ENCODE measurements at places on chromosomes 1 and 21.

- DNase-seq = no peak
Measured at GRCh38 chr1:22071511-22071910, 19.0 kb downstream of the CDC42 start.

DNA sequence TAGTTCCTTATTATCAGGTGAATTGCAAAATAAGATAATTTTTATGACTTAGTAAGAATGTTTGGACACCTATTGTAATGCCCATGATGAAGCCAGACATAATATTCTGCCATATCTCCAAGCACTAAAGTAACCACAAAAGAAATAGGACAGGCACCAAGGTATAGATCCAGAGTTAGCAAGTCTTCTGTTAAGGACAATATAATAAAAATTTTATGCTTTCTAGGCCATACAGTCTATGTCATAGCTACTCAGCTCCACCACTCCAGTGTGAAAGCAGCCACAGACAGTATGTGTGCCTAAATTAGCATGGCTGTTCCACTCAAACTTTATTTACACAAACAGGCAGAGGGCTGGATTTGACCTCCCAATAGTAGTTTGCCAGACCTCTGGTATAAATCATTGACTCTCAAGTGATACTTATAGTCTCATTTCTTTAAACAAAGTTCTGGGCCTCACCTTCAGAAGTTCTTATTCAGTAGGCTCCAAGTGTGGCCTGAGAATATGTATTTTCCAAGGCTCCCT lies 88.3 kb downstream of the SCMH1 start:
- no peak for DNase-seq

DNA sequence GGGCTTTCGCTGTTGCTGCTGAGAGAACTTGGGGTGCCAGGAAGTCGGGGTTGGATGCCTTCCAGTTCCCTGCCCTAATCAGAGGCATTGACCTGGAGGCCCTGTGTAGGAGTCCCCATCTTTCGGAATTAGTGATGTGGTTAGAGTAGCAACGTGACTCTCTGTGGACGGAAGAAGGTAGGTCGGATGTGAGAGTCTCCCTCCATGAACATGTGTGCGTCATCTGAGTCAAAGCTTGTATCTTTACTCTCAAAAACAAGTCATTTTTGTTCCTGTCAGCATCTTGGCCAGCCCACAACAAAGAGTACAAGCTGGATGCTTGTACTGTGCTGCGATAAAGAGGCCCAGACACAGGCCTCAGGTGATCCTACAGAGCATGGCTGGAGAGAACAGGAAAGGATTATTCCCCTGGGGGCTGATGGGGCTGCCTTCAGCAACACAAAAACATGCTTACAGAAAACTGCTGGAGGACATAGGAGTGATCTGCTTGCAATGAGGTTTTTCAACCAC lies 31.0 kb upstream of the IL10 start:
- DNase-seq = peak; percentile 96

DNA sequence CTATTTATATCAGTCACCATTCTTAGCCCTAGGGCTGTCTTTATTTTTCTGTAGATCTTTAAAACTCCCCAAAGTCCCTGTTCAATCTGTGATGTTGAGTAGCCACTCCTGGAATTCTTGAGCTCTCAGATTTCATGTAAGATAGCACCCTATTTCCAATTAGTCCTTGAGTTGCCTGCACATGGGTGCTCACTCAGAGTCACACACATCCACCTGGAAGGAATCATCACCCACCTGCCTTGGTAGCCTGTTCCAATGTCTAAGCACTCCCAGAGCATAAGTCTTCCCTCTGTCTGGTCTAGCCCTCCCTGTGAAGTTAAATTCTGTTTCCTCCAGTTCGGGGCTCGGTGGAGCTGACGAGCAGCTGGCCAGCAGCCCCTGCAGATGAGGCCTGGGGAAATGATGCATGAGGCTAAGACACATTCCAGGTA lies 14.7 kb upstream of the ATF3 start:
- DNase-seq = no peak

DNA sequence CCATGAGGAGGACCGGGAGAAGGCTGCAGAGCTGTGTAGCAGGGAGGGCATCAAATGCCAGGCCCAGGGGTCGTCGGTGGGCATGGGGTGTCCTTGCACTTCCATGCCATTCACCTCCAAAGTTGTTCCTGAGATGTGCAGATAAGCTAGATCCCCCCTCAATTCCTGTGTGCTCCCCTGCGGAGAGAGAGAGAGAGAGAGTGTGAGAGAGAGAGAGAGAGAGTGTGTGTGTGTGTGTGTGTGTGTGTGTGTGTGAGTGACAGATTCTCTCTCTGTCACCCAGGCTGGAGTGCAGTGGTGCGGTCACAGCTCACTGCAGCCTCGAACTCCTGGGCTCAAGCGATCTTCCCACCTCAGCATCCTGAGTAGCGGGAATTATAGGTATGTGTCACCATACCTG lies 16.4 kb downstream of the SPSB1 start:
- no peak for DNase-seq

- DNase-seq = no peak
Measured at GRCh38 chr1:56180520-56181190, 398.7 kb downstream of the PLPP3 start.

DNA sequence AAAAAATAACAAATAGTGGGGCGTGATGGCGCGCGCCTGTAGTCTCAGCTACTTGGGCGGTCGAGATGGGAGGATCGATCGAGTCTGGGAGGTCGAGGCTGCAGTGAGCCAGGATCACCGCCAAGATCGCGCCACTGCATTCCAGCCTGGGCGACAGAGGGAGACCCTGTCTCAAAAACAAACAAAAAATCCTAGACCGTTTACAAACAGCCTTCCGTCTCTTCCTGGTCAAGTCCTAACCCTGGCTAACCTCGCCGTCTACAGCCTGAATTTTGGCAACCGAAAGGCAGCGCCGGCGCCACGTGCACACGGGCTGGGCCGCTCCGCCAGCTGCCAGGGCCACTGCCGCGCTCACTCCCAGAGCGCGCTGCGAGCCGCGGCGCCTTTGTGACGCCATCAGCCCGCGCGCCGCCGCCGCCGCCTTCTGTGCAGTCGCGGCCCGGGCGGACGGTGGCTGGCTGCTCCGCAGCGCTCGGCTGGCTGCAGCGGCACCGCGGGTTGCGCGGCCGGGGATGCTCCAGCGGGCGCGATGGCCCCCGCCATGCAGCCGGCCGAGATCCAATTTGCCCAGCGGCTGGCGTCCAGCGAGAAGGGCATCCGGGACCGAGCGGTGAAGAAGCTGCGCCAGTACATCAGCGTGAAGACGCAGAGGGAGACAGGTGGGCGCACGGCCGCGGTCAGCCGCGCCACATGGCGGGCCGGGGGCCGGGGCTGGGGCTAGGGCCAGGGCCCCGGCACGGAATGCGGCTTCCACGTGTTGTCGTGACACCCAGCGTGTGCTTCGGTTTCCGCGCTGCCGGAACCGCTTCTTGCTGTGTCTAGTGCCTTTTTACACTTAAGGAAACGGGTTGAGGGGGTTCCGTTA lies at the start of the genes HSF2BP and RRP1B:
Gene HSF2BP (minus strand): TSS at position 353 of the 865 bp plus-strand sequence. CDS start 1,392 bp downstream, outside the sequence.
Gene RRP1B (plus strand): TSS at position 425 of the 865 bp plus-strand sequence. CDS start 105 bp downstream, at position 530.
- DNase-seq = peak; percentile 88

DNA sequence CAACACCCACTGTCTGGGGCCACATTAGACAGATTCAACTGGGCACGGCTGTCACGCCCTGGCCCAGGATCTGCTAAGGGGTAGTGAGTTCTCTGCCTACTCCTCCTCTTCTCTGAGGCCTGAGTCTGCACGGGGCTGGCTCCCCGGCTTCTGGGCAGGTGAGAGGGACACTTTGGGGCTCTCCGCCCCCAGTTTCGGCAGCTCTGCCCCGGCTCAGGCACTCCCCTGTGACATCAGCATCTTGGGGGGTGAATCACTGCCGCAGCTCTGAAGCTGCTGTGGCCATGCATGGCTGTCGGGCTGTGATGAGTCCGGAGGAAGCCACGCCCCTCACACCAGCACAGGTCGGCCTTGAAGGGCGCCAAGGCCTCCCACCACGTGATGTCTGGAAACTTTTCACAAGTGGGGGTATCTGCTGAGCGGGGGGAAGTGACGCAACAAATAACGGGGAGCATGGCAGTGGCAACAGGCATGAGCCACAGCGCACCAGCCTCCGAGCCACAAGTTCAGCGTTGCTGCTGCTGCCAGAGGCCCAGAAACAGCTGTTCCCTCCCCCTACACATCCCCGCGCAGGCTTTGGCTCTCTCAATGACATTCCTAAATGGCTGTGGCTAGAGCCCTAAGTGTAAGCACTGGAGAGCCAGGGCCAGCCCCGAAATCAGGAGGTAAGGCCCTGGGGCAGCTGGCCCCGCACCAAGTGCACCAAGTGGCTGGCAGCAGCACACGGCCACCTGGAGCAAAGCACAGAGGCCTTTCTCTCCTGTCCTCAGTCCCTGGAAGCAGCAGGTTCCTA lies 26.3 kb downstream of the ZBTB17 start:
- DNase-seq = peak; percentile 97

GRCh38 chr1:161899091-161899490 lies 124.6 kb downstream of the OLFML2B start:
- DNase-seq = no peak

DNA sequence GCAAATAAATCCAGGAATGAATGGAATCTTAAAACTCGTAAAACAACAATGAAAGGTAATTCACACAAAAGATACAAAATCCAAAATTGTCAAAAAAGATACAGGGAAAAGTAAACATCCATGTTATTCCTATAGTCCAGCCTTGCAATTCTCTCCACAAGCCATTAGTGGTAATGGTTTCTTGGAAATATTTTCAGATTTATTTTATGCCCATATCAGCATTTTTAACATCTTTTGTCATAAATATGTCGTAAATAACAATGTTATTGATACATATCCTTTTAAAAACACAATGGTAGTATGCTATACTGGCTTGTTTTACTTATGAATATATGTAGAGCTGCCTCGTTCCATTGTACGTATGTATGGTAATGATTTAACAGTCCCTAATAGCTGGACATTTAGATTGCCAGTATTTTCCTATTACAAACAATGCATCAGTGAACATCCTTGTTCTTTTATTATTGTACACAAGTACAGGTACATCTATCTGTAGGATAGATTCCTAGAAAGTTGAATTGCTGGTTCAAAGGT lies 30.6 kb downstream of the DNTTIP2 start:
- no peak for DNase-seq

DNA sequence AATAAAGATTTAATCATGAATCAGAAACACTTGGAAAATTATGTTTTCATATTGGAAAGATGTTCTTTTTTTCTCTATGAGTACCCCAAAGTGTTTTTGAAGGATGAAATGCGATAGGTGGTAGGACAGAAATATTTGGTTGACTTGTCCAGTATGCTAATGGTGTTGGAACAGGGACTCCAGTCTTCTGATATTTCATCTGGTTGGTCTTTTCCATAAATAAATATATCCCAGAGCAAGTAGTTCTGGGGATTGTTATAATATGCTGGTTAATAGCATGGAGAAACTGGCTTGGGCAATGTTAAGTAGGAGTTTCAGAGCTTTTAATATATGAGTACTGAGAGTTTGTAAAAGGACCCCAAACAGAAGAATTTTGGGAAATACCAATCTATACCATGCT lies 8.7 kb downstream of the PGM1 start:
- no peak for DNase-seq

GRCh38 chr1:244712669-244713068 lies 59.7 kb downstream of the DESI2 start:
- peak; percentile 63 for DNase-seq

DNA sequence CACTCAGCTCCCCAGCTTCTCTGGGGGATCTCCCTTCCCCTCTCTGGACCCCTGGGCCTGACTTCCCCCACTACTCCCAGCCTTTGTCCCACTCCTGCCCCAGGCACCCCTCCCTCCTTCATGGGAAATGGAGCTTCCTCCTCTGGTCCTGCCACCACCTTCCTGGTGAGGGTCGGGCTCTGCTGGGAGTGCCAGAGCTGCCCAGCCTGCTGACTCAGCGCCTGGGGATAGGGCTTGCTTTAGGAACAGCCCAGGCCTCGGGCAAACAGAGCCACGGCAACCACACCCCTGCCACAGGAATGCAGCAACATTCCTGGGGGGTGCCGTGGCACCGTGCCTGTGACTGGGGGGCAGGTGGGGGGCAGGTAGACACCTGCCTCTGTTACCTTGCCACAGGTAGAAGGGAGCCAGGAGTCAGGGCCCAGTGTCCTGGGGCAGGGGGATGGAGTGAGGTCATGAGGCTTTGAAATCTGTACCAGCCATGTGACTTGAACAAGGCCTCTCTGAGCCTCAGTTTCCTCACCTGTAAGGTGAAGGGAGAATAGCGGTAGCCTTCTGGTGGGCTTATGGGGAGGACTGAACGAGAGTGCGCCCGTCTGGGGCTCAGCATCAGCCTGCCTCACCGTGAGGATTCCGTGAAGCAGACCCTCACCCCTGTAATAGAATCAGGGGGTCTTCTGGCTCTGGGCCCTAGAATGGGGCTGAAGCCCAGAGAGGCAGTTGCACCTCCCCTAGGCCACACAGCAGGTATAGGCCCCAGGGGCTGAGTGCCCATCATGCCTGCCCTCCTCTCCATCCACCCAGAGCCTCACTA lies 17.8 kb upstream of the EPHA2 start:
- DNase-seq = no peak

GRCh38 chr1:69679965-69680364 lies 112.2 kb downstream of the LRRC7 start:
- no peak for DNase-seq

DNA sequence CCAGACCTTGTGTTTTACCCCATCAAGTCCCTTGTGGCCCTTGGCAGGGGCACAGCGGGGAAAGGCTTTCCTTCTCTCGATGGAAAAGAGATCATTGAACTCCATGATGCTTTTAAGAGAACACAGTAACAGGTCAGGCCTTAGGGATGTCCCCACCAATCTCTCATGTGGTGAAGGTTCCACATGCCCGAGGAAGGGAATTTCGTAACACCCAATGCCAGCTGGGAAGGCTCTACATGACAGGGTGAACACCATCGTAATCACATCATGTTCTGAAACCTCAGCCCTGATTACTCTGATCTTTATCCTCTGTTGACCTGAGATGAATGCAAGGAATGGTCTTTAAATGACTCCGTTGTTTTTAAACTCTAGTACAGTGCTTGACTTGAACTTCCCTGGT lies 105.5 kb upstream of the SPAG17 start:
- DNase-seq = no peak

DNA sequence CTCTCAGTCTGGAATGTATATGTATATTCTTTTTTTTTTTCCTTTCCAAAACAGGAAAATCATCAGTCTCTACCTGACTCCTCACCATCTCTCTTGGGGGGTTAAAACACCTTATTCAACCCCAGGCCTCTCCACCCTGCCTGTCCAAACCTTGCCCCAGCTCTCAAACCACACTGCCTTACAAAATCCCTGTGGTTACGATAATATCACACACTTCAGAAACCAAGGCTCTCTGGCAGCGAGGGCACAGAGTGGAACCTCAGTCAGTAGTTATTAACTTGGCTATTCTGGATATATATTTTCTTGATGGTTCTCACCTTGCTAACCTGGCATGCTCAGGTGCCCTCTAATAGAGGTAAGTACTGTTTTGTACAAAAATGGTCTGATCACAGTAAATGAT lies 24.7 kb downstream of the KIAA0040 start:
- no peak for DNase-seq

- DNase-seq = no peak
Measured at GRCh38 chr1:212591922-212592321, 16.6 kb upstream of the ATF3 start.

DNA sequence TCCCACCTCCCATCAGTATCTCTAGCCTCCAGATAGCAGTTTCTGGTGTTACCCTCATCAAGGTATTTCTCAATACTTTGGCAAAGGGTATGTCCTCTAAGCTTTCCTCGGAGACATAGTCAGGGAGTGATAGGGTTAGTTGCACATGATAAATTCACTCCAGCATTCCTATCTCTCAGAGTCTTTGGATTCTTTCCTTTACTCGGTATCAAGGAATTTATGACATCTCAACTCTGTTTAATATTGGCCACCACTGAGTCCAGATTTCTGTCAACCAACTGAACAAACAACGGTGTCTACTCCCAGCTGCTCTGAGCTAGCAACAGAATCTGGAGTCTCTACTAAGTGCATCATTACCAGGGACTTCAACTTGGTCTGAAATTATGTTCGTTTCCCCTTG lies 233.4 kb downstream of the TM2D1 start:
- DNase-seq = no peak

GRCh38 chr1:181607524-181607923 lies 124.2 kb downstream of the CACNA1E start:
- no peak for DNase-seq
